Ascending aorta (tissue), 2 donors: ENCODE measurements at places on chromosomes 6 and 20.

DNA sequence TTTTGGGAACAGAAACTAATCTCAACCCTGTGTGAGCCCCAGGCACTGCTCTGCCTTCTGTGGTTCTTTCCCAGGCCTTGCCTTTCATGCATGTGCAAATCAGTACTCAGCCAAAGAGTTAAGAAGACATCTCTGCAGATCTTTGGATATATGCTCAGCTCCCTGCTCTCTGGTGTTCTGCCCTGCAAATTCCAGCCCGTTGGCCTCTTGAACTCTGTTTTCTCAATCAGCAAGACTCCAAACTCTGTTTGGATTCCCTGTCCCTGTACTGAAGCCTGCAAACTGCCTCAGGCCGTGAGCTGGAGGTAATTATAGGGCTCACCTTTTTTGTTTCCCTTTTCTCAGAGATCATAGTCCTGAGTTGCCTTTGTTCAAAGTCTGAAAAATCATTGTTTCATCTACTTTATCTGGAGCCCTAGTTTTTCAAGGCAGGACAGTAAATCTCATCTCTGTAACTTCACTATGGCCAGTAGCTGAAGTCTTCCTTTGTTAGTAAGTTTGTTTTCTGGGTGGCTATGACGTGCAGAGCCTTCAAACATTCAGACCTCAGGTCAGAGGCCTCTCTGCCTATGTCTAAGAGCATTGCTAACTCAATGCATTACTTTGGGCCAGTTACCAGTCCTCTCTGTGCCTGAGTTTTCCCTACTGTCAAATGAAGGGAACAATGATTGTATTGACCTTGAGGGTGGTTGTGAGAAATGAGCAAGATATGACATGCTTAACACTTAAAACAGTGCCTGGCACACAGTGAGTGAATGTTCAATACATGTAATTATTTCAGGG, 15.9 kb upstream of the MDFI start:
- no peak for DNase-seq

DNA sequence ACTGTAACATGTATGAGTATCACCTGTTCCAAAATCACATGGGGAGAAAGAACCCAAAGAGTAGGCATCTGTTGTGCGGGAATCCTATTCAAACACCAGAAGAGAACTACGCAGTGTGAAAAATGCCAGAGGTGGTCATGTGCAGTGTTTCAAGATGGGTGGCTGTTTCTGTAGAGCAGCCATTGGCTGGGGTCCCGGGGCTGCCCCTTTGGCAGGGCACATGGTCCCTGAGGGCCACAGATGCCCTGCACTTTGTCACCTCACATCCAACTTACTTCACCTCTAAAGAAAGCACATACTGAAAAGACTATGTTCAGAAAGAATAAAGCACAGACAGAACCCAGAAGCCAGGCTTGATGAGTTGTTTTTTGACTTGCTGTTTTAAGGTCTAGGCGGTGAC, 12.3 kb downstream of the MTCH1 start:
- DNase-seq = no peak

GRCh38 chr20:17419479-17420041, 111.6 kb downstream of the BFSP1 start:
- DNase-seq = no peak

GRCh38 chr20:57298457-57298856, 31.1 kb upstream of the SPO11 start:
- DNase-seq = no peak

- no peak for DNase-seq
Observed at GRCh38 chr6:151063352-151063751, 176.4 kb upstream of the AKAP12 start.

DNA sequence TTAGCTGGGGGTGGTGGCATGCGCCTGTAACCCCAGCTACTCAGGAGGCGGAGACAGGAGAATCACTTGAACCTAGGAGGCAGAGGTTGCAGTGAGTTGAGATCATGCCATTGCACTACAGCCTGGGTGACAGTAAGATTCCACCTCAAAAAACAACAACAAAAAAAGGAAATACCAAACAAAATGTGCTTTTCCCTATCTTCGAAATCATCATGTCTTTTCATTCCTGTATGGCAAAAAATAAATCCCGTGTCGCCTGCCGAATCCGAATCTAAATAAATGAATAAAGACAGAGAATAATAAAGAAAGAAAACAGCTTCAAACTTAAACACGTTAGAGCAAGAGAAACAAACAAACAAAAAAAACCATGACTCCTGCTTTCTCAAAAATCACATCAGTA, 11.8 kb downstream of the B4GALT5 start:
- DNase-seq = no peak

DNA sequence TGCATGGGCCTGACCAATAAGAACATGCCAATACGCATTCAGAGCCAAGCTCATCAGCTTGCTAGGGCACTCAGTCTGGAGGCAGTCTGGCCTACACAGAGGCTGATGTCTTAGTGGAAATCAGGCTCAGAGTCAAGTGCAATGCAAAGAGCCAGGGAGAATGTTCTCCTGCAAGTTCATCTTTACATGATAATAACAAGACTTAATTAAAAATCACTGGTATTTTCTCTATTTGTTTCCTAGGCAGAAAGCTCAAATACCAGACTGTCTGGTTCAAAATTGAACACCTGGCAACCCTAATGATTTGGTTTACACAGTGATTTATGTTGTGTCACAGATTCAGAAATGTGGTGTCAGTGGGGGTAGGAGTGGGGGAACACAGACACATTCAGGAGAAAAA, 689.3 kb upstream of the FLRT3 start:
- DNase-seq = no peak

- no peak for DNase-seq
Observed at GRCh38 chr6:62740596-62740995, 454.6 kb upstream of the KHDRBS2 start.

DNA sequence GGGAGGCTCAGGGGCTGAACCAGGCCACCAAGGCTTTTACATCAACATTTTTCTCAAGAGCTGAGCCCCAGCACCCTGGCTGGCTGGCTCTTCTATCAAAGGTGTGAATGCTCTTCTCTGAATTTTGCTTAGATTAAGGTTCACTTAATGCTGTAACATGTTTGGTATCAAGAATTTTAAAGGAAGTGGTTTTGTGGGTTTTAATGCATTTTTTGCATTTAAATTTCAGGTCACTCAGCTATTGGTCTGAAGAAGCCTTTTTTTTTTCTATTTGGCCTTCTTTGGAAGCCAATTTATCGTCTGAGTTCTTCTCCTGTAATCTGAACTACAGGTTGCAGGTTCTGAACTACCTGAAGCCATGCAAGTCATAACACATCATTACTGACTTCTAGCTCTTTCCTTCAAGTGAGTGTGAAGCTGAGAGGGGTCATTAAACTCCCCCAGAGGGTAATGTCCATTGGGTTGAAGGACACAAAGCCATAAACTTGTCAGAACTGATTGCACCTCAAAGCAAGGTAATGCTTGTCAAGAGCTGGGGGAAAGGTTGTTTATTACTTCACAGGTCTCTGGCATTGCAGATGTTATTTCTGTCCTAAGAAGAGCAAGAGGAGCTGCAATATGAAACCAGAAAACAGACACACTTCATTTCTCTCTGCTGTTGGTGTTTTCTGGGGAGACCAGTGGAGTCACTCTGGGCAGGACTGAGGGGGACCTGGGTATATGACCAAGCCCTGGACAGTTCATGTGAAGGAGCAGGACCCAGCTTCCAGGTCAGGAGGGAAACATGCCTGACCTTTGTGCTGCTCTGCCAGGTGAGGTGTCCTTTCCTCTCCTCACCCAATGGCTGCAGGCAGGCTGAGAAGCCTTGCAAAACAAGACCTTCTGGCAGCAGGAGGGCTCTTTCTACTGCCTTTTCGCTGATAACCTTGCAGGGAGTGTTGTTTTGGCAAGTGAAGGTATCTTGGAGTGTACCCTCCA, 26.1 kb upstream of the NEDD9 start:
- no peak for DNase-seq

GRCh38 chr20:31869942-31870725, at the start of the genes DUSP15 and TTLL9:
Gene DUSP15 (minus strand): TSS chr20:31870527. CDS start chr20:31870337, 190 bp downstream.
Gene TTLL9 (plus strand): TSS chr20:31870634. CDS start chr20:31871127, 493 bp downstream.
- DNase-seq = no peak

DNA sequence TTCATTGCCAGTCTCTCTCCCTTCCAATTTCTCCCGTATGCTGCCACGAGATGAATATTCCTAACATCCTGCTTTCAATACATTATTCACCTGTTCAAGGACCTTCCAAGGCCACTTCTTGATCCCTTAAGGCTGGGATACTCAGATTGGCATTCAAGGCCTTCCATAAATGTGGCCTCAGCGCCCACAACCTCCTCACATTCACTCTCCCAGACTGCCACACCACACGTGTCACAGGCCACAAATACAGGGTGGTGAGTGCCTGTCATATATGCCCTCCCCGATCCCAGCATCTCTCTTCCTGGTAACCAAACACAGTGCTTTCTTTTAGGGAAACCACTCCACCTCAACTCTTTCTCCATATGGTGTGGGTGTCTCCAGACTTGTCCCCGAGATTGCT, 55.5 kb downstream of the TTI1 start:
- no peak for DNase-seq

GRCh38 chr6:52904562-52905279, 4.8 kb downstream of the GSTA3 start:
- no peak for DNase-seq

DNA sequence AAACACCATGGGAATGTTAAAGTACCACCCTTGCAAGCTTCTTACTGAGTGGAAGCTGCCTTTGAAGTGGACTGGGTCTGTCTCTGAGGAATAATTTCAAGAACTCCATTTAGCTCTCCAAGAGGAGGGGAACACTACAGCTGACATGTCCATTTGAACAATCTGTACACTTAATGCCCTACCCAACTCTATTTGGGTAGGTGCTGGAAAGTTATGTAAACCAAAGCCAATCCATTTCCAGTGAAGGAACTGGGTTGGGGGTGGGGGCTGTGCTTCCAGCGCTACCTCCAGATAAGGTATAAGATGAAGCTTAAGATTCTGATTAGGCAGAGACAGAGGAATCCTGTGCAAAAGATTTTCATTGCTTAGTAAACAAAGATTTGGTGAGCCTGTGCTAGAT, 122.0 kb downstream of the TCP11 start:
- no peak for DNase-seq

DNA sequence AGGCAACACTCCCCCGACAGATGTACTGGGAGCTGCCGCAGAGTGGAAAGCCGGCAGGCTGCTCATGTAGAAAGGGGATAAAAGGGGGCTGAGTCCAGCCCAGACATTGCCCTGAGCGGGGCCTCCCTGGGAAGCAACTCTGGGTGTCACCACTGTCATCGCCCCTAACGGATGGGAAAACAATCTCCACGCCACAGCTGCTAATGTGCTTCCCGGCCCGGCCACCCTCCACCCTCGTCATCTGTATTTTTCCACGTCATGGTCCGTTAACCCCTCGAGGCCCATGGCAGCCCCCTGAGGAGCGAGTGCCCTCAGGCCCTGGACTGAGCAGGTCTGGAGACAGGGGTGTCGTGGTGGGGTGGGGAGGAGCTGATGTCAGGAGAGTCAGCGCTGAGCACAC, 227.4 kb downstream of the DLL1 start:
- DNase-seq = no peak

DNA sequence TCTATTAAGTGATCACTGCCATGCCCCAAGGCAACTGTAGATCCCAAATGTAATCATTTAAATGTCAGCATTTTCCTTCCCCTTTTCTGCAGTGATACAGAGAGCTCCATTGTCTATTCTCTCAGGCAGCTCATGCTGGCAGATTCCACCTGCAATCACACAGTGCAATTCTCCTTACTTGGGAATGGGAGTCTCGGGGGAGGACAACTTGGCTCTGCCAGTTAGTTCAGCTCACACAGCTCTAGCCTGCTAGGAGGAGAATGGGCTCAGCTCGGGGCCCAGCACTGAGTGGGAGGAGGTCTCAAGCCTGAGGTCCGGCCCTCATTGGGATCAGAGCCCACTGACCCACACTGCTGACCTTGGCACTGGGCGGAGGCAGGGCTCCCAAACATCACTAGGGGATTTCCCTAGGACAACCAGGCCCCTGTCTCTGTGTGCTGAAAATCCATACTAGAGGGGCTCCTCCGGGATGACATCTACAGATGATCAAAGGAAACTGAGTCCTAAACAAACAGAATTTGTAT, 109.2 kb upstream of the ASF1A start:
- no peak for DNase-seq

GRCh38 chr20:30487947-30488926, 769.2 kb upstream of the DEFB115 start:
- DNase-seq = no peak

GRCh38 chr6:169234634-169235033, 19.0 kb downstream of the THBS2 start:
- DNase-seq = no peak

DNA sequence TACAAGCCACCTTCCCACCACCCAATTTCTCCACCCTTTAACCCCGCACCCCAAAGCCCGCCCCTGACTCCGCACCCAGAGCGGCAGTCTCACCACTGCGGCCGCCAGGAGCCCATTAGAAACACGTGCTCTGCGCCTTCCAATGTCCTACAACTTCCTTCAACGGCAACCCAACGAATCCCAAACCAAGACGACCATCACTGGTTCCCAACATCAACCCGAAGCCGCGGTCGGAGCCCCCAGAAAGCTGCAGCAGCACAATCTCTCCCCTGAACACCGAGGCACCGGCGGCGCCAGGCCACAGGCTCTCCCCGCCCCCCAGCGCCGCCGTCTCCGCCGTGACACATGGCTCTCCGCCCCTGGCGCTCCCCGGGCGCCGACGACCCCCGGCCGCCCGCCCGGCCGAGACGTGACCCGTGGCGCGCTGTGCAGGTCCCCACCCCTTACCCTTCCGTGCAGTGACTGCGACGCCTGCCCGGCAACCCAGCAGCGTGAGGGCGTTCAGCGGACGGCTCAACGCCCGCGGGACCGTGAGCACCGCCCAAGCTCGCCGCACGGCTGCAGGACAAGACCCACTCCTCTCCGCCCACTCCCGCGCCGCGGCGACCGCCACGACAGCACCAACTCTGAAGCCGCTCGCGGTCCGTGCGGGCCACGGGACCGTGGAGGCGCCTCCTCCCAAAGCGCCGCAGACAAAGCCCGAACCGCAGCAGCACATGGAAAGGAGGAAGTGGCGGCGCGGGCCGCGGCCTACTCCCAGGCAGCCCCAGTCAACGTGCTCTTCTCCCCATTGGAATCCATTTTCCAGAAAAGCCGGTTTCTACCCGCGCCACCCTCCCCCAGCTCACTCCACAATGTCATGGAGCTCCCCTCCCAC, 551 bp downstream of the SYNCRIP start:
- no peak for DNase-seq

DNA sequence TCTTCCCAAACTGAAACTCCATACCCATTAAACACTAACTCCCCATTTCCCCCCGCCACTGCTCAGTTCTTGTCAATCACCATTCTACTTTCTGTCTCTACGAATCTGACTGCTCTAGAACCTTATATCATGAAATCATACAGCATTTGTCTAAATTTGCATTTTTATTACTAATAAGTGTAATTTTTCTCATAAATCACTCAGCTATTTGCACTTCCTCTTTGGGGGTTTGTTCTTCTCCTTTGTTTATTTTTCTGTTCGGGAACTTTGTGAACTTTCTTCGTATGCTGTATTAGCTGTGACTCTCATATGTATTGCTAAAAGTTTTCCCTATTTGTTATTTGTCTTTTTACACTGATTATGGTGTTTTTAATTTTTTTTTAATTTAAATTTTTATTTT, 152.2 kb downstream of the SLC16A10 start:
- no peak for DNase-seq
